ENCODE measurements at places on chromosomes 16 and 17. TPM values are rescaled to one million over a fixed set of nuclear protein-coding genes. Genes with fewer than 3 reads are reported as not detected.
A peak's percentile ranks its signal among the peaks of the same experiment; 100 is the strongest.

DNA sequence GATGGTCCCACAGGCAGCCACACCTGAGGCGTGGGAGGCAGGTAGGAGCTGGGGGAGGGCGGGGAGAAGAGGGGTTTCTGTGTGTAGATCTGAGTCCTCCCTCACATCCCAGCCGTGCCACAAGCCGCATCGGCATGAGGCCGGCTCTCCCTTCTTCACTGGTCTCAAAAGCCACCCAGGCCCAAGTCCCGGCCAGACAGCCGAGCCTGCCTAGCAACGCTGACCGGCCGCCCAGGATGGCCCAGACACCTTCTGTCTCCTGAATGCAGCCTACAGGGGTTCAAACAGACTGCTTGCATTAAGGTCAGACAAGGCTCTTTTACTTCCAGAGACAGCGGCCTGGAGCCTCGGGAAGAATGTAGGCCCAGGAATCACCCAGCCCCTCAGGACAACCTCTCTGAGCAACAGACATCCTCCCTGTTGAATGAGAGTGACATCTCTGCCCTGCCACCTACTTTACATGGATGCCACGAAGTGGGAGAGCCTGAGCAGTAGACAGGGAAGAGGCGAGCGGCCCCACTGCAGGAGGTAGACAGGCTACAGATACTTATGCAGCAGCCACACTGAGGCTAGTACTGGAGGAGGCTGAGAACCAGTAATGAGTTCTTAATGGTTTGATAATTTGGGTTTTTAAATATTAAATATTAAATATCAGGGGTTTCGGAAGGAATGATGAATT is 69.6 kb downstream of the N4BP1 start:
- no peak for DNase-seq
- H3K36me3 ChIP-seq, result peaks cover 51% of the 10 kb centered on the region
- H3K27me3 ChIP-seq, result no peaks in the 10 kb centered on the region
- no peak overlapping the region for H3K4me3 ChIP-seq
- no peak overlapping the region for H3K27ac ChIP-seq
- peaks cover 36% of the 10 kb centered on the region for H3K4me1 ChIP-seq

DNA sequence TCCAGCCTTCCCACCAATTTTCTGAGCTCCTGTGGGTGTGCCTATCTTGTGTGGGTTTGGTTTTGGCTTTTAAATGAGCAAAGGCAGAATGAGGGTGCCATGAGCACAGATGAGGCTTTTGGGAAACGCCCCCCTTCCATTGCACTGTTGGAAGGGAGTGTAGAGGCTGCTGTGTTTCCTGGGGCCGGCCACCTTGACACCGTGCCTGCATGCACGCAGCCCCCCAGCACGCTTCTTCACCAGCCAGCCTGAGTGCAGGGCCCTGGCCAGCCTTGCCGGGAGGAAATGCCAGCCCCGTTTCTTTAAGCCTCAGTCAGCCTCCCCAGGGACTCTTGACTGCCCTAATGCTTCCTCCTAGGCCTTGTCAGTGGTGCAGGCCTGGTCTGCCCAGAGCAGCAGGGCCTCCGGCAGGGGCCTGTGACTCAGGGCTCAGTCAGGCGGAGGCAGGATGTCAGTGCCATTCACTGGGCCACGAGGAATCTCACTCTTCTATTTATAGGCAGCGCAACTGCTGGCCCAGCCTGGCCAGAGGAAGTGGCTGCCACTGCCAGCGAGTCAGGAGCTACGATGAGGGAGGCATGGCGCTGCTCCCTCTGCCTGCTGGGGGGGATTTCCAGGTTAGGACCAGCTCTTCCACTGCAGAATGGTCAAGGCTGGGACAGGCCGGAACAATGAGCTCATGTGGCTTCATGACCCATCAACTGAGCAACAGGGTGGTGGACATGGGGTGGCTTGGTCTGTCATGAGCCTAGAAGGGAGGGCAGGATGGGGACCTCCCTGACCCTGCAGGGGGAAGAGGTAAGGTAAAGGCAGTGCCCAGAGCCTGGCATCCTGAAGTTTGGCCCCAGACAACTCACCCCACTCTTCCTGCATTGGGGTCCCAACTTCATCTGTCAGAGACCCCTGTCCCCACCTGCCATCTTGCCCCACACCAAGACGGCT is 205.2 kb downstream of the RAB11FIP4 start:
- peak overlapping the region; percentile 73 for H3K27ac ChIP-seq
- H3K4me3 ChIP-seq, result no peak overlapping the region
- H3K27me3 ChIP-seq, result no peaks in the 10 kb centered on the region
- DNase-seq, result no peak
- H3K4me1 ChIP-seq, result peaks cover 24% of the 10 kb centered on the region

GRCh38 chr16:67694611-67695010 is 24.5 kb downstream of the GFOD2 start:
- no peak overlapping the region for H3K27ac ChIP-seq
- H3K36me3 ChIP-seq, result no peaks in the 10 kb centered on the region
- H3K27me3 ChIP-seq, result no peaks in the 10 kb centered on the region
- no peak for DNase-seq

- no peak for DNase-seq
- H3K4me1 ChIP-seq, result peaks cover 29% of the 10 kb centered on the region
- no peaks in the 10 kb centered on the region for H3K27me3 ChIP-seq
- H3K4me3 ChIP-seq, result peak overlapping the region; percentile 64
These were observed 985 bp upstream of the TMEM107 start for GRCh38 chr17:8176998-8177731.

DNA sequence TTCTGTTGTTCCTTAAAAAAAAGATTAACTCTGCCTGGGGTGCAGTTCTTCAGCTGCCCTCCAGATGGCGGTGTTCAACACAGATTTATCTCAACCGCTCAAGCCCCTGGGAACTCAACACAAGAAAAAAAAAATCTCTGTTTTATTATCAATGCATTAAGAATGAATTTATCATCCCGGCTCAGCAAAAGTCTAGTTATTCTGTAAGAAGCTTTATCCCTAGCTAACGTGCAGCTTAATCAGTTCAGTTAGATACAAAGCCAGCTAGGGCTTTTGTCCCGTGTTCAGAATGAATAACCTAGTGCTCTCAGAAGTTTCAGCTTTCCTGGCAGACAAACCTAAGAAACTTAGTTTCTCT is 475.9 kb upstream of the CCL2 start:
- no peaks in the 10 kb centered on the region for H3K4me1 ChIP-seq
- H3K27ac ChIP-seq, result no peak overlapping the region
- no peak overlapping the region for H3K4me3 ChIP-seq
- no peak for DNase-seq
- H3K36me3 ChIP-seq, result no peaks in the 10 kb centered on the region

DNA sequence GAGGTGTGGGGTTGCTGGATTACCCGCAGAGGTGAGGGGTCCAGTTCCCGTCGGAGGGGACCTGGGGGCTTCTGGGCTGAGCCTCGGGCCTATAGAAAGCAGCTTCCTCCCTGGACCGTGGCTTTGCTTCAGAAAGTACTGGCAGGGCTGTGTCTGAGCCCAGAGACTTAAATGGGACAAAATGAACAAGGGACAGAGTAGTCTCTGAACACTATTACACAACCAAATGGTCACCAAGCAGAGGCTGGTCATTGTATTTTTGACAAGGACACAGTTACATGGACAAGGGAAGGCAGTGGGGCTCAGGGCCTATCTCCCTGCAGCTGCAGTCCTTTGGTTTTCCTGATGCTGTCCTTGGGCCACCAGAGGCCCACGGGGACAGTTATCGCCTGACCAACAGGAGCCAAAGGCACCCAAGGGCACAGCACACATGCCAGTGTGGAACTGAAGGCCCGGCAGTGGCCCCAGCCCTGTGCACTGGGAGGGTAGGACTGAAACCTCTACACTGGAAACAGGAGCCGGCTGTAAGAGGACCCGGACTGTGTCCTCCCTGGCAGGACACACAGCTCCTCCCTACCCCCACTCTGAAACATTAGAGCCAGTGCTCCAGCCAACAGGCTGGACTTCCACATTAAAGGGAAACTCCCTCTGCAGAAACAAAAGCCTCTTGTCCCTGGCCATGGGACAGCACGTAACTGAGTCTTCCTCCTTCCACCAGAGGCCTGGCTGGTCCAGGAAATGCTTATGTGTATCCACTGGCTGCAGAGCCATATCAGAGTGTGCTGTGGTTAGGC is 26.0 kb upstream of the ERN1 start:
- H3K4me1 ChIP-seq, result peaks cover 65% of the 10 kb centered on the region
- no peak overlapping the region for H3K4me3 ChIP-seq
- no peaks in the 10 kb centered on the region for H3K36me3 ChIP-seq
- peak overlapping the region; percentile 71 for H3K27ac ChIP-seq

- H3K27me3 ChIP-seq, result no peaks in the 10 kb centered on the region
- no peak overlapping the region for H3K27ac ChIP-seq
These were observed 5.2 kb upstream of the RAI1 start for GRCh38 chr17:17675925-17676534.

- no peaks in the 10 kb centered on the region for H3K4me1 ChIP-seq
- peaks cover 7% of the 10 kb centered on the region for H3K36me3 ChIP-seq
- no peaks in the 10 kb centered on the region for H3K27me3 ChIP-seq
- no peak overlapping the region for H3K27ac ChIP-seq
- no peak for DNase-seq
These were observed 26.6 kb upstream of the C17orf107 start for GRCh38 chr17:4872786-4873185.

DNA sequence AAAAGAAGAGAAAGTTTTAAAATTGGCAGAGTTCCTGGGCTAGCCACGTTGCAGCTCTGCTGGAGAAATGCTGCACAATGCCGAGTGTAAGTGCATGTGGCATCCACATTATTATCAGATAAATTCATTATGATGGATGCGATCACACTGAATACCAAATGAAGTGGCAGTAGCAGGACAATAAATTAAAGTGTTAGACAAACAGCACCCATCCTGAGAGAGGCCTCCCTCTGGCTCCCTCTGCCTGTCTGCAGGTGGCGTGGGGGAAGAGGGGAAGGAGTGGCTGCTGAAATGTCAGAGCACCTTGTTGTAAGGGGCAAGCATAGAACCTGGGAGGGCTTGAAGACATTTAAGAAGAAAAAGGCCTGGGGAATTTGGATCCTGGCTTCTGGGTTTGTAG is 324.1 kb downstream of the HAPSTR1 start:
- no peaks in the 10 kb centered on the region for H3K4me1 ChIP-seq
- no peak overlapping the region for H3K4me3 ChIP-seq
- no peaks in the 10 kb centered on the region for H3K36me3 ChIP-seq
- no peaks in the 10 kb centered on the region for H3K27me3 ChIP-seq
- H3K27ac ChIP-seq, result no peak overlapping the region
- DNase-seq, result no peak

DNA sequence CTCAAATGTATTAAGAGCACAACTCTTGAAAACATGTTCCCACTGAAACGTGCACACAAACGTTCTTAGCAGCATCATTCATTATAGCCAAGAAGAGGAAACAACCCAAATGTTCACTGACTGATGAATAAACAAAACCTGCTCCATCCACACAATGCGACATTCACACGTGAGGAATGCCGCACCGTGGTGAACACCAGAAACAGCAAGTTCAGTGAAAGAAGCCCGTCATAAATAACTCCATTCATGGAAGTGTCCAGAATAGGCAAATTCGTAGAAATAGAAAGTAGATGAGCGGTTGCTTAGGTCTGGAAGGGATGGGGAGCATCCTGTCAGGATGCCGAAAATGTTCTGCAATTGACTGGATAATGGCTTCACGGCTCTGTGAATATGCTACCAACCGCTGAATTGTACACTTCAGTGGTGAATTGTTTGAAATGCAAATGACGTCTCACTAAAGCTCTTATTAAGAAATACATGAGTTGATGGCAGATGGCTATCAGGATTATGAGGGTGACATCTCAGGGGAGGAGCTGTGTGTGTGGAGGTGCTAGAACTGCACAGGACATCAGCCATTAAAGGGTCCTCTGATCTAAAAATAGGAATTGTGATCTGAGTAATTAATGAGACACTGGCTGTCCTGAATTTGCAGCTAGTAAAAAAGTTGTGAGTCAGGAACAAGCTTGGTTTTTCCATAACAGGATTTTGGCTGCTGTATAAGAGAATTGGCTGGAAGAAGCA is 771.0 kb downstream of the KCNJ18 start:
- no peaks in the 10 kb centered on the region for H3K4me1 ChIP-seq
- no peak overlapping the region for H3K4me3 ChIP-seq
- H3K36me3 ChIP-seq, result no peaks in the 10 kb centered on the region
- no peak for DNase-seq

DNA sequence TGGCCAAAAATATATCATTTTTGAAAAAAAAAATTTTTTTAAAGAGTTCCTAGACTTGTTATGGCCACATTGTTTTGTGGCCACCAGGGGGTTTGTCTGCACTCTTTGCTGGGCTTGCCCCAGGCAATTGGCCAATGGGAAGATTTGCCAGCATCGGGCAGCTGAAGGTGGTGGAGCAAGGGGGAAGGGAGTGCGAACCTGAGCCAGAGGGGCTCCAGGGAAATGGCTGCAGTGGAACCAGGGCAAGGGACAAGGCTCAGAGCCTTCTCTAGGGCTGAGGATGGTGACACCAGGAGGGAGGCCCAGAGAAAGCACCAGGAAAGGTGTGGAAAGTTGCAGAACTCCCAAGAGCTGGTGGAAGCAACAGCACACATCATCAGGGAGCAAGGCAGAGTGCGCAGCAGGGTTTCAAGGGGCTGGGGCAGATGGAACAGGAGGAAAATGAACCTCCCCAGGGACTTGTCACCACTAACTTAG is 15.5 kb upstream of the CMIP start:
- H3K4me1 ChIP-seq, result no peaks in the 10 kb centered on the region
- DNase-seq, result no peak
- H3K4me3 ChIP-seq, result no peak overlapping the region
- no peak overlapping the region for H3K27ac ChIP-seq

- H3K36me3 ChIP-seq, result peaks cover under 1% of the 10 kb centered on the region
- peaks cover 83% of the 10 kb centered on the region for H3K4me1 ChIP-seq
- H3K4me3 ChIP-seq, result no peak overlapping the region
These were observed 1.3 kb downstream of the YBX2 start for GRCh38 chr17:7293159-7293558.

Gene PRDM7
- total RNA-seq, result not detected

Gene CDH1
- total RNA-seq, result 0.32 TPM

Gene RAB26
- total RNA-seq, result not detected

Gene RPUSD1
- 29.1 TPM for total RNA-seq

Gene ZPBP2
- total RNA-seq, result not detected

Gene CCL3
- 1.3 TPM for total RNA-seq

Gene TBX21
- 0.63 TPM for total RNA-seq

Gene CDH13
- 3.1 TPM for total RNA-seq

Gene ZNF423
- total RNA-seq, result 8.7 TPM

Gene CNTNAP1
- total RNA-seq, result 5.4 TPM

Data from esophagus muscularis mucosa (tissue), 4 donors.